Muscle of back (tissue), 13 donors: ENCODE measurements at places on chromosomes 2 and 18.

GRCh38 chr2:138632066-138632620 lies 130.6 kb downstream of the SPOPL start:
- DNase-seq, result no peak

DNA sequence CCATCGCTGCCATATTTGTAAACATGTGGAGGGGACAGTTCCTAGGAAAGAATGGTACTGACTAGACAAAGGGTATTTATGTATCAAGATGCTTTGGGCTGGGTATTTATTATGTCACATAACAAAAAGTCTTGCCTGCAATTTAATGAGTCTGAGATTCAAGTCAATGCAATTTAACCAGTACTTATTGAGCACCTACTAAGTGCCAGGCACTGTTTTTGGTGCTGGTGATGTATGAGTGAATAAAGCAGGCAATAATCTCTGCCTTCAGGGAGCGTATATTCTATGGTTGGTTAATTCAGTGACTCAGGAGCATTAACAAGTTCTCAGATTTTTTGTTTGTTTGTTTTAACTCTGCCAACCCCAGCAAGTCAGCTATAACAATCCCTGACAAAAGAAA lies 24.6 kb upstream of the ACVR1 start:
- DNase-seq, result no peak

GRCh38 chr2:208579678-208580077 lies 173.1 kb downstream of the PTH2R start:
- no peak for DNase-seq

DNA sequence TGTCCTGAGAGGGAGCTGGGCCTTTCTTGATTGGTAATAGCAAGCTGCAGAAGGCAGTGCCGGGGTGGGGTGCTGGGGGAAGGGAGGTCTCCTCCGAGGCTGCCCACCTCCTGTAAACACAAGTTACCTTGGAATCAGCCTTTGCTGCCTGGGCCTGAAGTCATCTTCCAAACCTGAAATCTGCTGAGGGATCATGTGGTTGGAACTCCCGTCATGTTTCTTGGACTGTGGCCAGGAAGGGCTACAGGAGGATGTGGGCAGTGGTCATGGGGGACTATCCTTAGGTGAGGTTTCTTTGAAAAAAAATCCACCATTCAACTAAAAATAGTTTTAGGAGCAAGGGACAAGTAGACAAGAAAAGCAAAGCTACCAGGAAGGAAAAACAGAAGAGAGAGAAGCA lies 74.2 kb downstream of the CDK15 start:
- no peak for DNase-seq

- no peak for DNase-seq
These were observed 4.3 kb upstream of the SPATA3 start for GRCh38 chr2:230991598-230991997.

GRCh38 chr2:65431421-65432226 lies 775 bp downstream of the SPRED2 start:
- peak; percentile 33 for DNase-seq

DNA sequence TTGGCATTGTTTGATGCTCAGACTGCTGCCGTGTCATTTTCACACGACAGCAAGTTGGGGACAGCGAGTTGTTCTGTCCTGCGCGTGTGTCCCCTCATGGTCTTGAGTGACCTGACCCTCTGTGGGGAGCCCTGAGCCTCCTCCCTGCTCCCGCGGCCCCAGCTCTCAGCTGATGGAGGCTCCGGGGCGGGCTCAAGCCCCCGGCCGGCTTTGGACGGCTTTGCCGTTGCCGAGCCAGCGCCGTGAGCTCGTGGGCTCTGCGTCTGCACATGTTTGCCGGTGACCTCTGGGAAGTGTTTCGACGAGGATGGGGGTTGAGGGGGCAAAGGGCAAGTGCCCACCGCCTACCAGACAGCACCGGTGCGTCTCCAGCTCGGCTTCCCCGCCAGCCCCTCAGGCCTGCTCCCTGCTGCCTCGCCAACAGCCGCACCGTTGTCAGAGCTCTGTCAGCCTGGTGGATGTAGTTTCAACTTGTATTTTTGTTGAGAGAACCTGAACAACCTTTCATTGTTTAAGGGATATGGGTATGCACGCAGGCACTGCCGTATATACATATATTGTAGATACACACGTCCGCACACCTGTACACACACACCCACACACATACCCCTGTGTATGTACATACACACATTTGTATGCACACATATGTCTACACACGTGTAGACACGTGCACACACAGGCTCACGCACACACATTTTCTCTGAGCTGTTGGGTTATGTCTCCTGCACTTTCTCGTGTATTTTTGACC lies 13.7 kb downstream of the PDCD1 start:
- DNase-seq, result no peak

DNA sequence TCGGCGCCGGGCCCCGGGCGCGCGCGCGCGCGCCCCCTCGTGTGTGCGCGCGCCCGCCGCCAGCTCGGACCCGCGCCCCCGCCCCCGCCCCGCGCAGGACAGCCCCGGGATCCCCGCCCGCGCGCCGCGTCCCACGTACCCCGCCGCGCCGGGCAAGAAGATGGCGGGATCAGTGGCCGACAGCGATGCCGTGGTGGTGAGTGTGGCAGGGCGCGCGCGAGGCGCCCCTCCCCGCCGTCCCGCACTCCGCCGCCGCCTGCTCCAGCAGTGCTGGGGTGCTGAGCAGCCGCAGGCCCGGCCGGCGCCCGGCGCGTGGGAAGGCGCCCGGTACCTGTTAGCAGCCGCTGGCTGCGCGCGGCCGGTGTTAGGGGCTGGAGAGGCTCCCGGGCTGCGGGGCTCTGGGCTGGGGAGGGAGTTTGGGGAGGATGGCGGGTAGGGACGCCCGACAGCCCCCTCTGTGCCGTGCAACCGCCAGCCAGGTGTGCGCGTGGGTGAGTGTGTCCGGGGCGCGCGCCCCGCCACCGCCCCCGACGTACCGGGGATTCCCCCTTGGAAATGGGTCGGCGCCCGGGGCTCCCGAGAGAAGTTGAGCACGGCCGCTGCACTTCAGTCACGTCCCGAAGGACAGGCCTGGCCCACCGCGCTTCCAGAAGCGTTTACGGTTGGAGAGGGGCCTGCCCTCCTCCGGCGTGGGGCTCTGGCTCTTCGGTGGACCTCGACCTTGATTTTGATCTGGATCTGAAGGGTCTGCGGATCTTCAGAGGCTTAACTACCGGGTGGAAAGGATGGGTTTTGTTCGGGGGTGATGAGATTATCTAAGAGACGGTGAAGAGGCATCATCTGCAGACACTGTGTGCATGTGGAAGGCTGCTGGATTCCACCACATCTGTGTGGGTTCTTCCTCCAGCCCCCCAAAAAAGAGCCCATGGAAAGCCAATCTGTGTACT lies 697 bp downstream of the LGALSL start:
- peak; percentile 62 for DNase-seq

DNA sequence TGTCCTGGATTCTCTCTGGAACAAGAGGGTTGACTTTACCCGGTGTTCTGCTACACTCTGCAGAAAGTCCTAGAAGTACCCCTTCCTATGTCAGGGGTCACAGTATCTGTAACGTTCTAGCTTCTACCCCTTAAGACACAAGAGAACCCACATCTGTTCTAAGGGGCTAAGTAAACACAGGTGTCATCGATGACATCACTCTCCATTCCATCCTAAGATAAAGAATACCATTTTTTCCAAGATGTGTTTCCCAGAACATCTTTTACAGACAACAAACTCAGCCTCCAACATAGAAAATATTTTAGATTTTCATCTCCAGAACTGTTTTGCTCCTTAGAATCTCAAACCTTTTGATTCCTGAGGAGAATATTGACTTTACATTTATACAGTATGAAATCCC lies 239.1 kb downstream of the TRIB2 start:
- DNase-seq, result no peak

DNA sequence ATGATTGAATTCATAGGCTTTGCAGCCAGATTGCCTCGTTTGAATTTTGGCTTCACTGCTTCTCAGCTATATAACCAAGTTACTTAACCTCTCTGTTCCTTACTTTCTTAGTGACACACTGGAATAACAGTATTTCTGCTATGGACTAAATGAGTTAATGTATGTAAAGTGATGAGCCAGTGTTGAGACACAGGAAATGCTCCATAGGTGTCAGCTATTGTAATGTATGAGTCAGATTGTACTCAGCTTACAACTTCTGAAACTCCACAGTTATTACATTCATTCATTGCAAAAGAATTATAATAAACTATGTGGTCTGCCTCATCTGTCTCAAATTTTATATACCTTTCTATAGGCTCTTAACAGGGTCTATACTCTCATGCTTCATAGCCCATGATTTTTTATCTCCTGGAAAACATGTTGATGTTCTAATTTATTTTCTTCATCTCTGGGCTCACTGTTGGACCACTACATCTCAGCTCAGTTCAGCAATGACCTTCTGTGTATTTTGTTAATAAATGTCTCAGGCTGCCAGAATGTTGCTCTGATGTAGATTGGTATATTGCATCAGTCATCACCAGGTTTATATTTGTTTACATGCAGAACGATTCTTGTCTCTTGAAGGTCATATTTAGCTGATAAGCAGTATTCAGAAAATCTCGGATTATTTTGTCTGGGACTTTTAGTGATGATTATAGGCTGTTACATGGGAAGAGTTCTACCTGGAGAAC lies 76.2 kb downstream of the MAP3K20 start:
- peak; percentile 80 for DNase-seq

- DNase-seq, result no peak
These were observed 25.8 kb downstream of the PARD3B start for GRCh38 chr2:204571041-204571440.

DNA sequence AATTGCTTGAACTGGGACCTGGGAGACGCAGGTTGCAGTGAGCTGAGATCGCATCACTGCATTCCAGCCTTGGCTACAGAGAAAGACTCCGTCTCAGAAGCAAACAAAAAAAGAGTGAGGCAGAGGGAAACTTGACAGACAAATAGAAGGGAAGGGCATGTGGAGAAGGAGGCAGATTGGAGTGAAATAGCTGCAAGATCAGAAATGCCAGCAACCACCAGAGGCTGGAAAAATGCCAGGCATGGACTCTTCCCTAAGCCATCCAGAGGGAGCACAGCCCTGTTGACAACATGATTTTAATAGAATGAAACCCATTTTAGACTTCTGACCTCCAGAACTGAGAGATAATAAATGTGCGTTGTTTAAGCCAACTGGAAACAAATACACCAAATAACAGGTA lies 447.2 kb upstream of the SPHKAP start:
- DNase-seq, result no peak

DNA sequence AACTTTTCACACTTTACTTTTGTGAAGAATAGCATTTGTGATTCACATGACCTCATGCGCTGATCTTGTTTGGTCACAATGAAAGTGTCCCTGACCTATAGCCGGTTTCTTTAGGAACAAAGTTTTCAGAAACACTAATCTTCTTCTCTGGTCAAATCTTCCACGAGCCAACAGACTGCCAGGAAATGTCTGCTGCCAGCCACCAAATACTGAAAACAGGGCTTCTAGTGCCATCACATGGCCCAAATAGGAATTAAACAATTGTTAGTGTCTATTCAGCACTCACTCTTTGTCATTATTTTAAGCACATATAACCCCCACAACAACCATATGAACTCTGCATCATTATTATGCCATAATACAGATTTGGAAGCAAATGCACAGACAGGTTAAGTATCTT lies 286.5 kb upstream of the SYT4 start:
- DNase-seq, result no peak

DNA sequence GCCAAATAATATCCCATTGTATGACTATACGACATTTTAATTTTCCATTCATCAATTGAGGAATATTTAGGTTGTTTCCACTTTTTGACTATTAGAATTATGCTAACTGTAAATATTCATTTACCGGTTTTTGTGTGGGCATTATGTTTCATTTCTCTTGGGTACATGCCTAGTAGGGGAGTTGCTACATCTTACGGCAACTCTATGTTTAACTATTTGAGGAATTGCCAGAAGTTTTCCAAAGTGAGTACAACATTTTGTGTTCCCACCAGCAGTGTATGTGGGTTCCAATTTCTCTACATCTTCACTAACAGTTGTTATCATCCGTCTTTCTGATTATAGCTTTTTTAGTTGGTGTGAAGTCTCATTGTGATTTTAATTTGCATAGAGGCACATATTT lies 1.6 kb upstream of the KDSR start:
- DNase-seq, result no peak

GRCh38 chr2:240112914-240113690 lies 23.0 kb downstream of the COPS9 start:
- DNase-seq, result no peak

- DNase-seq, result no peak
These were observed 50.9 kb upstream of the CD226 start for GRCh38 chr18:69998523-69998987.

- DNase-seq, result no peak
These were observed 17.8 kb downstream of the IL1F10 start for GRCh38 chr2:113085542-113085941.

GRCh38 chr2:30747206-30747605 lies 60.0 kb downstream of the CAPN13 start:
- DNase-seq, result no peak
